ENCODE measurements at places on chromosomes 1 and 21. TPM values are rescaled to one million over a fixed set of nuclear protein-coding genes. Genes with fewer than 3 reads are reported as not detected.

GRCh38 chr1:101017448-101017847 lies 8.1 kb downstream of the DPH5 start:
- H3K27ac ChIP-seq = no peak overlapping the region
- no peak for DNase-seq
- peaks cover 36% of the 10 kb centered on the region for H3K36me3 ChIP-seq
- H3K4me1 ChIP-seq = peaks cover 35% of the 10 kb centered on the region
- H3K4me3 ChIP-seq = no peak overlapping the region
- no peaks in the 10 kb centered on the region for H3K27me3 ChIP-seq

DNA sequence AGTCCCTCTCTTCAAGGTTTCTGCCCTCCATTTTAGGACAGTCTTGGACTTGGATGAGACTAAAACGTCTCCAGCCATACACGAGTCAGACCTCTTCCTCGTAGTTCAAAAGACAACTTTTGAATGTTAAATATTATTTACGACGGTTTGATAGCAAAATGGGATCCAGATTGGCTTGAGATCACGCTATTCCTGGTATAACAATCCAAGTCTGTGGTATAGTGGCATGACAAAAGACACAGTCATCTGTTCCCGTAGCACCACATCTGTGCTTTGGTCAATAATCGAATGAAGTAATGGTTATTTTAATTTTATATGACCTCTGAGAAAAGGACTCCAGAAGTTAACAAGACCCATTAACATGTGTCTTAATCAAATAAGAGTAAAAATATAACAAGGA lies 7.0 kb downstream of the PCP4 start:
- no peaks in the 10 kb centered on the region for H3K4me1 ChIP-seq
- no peak overlapping the region for H3K4me3 ChIP-seq
- H3K36me3 ChIP-seq = no peaks in the 10 kb centered on the region
- H3K27me3 ChIP-seq = no peaks in the 10 kb centered on the region
- no peak overlapping the region for H3K27ac ChIP-seq

DNA sequence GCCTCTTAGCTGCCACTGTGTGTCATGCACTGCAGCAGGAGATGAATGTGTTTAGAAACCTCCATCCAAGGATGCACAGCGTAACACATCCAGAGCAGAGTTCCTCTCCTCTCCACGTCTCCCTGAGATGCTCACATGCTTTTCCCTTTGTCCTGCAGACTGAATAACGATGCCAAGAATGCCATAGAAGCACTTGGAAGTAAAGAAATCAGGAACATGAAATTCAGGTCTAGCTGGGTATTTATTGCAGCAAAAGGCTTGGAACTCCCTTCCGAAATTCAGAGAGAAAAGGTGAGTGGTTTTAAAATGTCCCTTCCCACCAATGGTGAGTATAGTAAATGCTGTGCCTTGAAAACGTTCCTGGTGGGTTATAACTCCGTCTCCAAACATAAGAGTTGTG lies 13.4 kb upstream of the MX2 start:
- no peak for DNase-seq
- H3K4me3 ChIP-seq = no peak overlapping the region
- no peak overlapping the region for H3K27ac ChIP-seq
- H3K27me3 ChIP-seq = no peaks in the 10 kb centered on the region

DNA sequence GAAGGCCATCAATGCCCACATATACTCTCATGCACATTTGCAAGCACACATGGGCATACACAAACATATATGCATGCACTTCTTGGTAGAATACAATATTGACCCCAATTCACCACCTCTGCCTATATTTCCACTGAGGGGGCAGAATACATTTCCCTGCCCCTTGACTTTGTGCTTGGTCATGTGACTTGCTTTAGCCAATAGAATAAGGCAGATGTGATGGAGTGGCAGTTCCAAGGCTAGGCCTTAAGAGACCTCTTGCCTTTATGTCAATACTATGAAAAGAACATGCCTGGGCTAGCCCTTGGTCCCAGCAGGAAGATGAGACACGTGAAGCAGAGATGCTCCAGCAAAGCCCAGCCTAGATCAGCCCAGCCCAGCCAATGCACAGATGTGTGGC lies 66.0 kb upstream of the GRIK3 start:
- H3K27ac ChIP-seq = no peak overlapping the region
- H3K4me1 ChIP-seq = no peaks in the 10 kb centered on the region
- no peak overlapping the region for H3K4me3 ChIP-seq
- no peak for DNase-seq

DNA sequence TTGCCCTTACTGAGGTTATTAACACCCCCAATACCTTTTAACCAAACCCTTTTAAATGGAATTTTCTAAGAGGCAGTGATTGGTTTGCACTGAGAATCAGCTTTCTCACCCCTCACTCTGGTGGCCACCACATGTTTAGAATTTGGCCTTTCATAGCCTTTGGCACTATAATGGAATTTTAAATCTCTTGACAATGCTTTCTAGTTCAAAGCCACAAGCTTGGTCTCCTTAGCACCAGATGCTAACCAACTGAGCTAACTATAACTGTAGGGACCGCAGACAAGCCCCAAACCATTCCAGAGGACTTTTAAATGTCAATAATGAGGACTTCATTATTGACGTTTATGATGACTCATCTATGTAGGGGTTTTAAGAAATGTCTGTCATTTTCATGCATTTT lies 238.7 kb upstream of the SNX7 start:
- no peaks in the 10 kb centered on the region for H3K27me3 ChIP-seq
- DNase-seq = no peak
- H3K4me3 ChIP-seq = no peak overlapping the region
- H3K27ac ChIP-seq = no peak overlapping the region
- H3K36me3 ChIP-seq = no peaks in the 10 kb centered on the region

DNA sequence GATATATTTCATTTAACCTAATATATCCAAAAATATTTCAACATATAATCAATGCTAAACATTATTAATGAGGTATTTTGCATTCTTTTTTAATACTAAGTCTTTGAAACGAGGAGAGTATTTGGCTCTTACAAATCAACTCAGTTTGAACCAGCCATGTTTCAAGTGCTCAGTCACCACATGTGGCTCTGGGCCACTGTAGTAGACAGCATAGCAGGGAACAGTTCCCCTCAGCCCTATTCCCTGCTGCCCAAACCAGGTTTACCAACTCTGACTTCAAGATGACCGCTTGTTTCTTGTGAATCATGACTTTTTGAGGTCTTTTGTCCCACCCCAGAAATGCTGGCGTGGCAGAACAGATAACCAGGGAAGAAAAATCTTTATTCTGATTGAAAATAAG lies 5.7 kb downstream of the ZNF672 start:
- H3K27ac ChIP-seq = no peak overlapping the region
- DNase-seq = no peak

DNA sequence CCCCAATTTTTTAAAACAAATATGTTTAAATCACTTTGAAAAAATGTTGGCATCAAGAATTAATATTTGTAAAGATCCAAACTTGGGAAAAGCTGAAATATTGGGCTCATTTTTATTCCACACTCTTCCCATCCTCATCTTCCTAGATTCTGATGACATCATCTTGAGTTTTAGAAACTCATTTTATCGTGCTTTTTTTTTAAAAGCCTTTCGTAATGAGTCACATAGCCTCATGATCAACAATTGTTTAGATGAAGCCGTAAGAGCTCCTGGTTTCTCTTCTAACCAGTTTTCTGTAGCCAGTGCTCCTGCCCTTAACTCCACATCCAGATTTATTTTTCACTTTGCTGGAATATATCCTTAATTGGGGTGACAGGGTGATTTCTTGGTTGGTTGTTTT lies 78.6 kb downstream of the POFUT2 start:
- H3K36me3 ChIP-seq = no peaks in the 10 kb centered on the region
- H3K4me3 ChIP-seq = no peak overlapping the region
- DNase-seq = no peak
- H3K4me1 ChIP-seq = peaks cover 29% of the 10 kb centered on the region
- no peak overlapping the region for H3K27ac ChIP-seq

PLEKHN1 gene
- 2.3 TPM for total RNA-seq

DNA sequence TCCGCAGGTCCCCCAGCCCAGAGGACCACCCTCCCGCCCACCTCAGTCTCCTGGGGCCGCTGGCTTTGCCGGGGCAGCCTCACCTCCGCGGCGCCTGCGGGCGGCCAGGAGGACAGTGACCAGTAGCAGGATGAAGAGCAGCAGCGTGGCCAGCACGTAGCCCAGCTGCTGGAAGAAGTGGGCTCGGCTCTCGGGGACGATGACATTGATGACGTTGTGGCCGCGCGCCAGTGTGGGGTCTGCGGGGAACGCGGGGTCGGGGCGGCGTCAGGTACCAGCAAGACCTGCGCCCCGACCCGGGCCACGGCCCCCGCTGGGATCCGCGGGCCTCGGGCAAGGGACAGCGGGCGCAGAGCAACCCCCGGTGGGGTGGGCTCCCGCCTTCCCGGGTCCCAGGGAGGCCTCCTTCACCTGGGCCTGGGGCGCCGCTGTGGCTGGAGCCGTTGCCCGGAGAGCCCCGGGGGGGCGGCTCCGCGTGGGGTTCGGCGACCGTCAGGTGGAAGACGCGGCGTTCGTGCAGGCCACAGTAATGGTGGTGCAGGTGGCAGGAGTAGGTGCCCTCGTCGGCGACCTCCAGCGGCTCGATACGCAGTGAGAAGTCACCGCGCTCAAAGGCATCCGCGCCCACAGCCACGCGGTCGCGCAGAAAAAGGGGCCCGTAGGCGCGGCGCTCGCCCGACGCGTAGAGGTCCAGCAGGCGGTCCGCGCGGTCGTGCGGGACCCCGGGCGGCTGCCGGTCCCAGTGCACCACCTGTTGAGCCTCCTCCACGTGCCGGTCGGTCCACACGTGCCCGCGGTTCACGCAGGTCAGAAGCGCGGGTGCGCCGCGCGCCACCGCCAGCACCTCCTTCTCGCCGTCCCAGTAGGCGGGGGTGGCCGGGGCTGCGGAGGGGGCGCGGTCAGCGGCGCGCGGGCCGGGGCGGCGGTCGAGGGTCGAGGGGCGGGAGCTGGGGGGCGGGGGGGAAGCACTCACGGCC lies 3.8 kb downstream of the MXRA8 start:
- peaks cover 14% of the 10 kb centered on the region for H3K4me1 ChIP-seq
- no peaks in the 10 kb centered on the region for H3K36me3 ChIP-seq
- H3K27me3 ChIP-seq = peaks cover 12% of the 10 kb centered on the region
- DNase-seq = no peak
- H3K27ac ChIP-seq = no peak overlapping the region

DNA sequence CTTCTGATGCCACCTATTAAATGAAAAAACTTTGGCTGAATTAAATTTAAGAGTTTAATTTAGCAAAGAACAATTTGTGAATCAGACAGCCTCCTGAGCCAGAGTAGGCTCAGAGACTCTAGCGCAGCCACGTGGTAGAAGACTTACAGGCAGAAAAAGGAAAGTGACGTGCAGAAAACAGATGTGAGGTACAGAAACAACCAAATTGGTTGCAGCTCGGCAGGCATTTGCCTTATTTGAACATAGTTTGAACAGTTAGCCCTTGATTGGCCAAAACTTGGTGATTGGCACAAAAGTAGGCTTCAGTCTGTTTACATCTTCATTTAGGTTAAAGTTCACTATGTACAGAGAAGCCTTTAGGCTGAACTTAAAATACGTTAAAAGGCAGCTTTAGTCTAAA lies 22.9 kb downstream of the TCP10L start:
- H3K27ac ChIP-seq = no peak overlapping the region
- peaks cover 2% of the 10 kb centered on the region for H3K36me3 ChIP-seq
- H3K4me1 ChIP-seq = no peaks in the 10 kb centered on the region
- no peaks in the 10 kb centered on the region for H3K27me3 ChIP-seq
- H3K4me3 ChIP-seq = no peak overlapping the region

MYCL gene
- total RNA-seq = 0.30 TPM

DNA sequence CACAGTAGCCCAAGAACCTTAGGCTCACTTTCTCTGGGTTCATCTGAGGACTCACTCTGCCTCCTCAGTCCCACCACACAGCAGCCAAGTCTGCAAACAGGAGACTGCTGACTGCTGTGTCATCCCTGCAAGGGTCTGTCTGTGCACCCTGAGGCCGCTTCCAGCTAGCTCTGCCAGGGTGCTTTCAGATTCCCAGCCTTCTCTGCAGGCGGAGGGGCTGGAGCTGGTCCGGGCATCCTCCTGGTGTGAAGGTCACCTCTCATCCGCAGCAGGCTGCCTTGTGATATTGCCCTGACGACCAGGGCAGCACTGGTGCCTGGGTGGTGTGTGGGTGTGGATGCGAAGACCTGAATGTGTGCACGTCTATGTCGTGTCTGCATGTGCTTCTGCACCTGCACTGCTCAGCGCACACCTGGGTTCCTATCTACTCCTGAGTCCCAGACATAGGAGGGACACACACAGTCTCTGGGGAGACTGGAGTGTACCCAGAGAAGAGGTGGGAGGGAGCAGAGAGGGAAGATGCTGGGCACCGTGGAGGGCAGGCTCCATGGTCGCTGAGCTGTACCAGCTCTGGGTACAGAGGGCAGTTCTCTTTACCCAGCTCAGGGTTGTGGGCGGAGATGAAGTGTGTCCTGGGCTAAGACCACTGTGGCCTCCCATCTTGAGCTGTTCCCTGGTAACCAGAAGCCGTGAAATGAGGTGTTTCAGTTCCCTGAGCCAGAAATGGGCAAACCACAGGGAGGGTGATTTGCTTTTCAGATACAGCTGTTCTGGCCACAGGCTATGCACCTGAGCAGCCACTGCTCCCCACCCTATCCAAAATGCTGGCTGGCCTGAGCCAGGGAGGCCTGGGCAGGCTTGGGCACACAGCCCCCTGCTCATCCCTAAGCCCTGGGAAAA lies 160.9 kb upstream of the CSF3R start:
- no peak overlapping the region for H3K27ac ChIP-seq
- peaks cover 19% of the 10 kb centered on the region for H3K27me3 ChIP-seq
- H3K4me1 ChIP-seq = no peaks in the 10 kb centered on the region
- no peaks in the 10 kb centered on the region for H3K36me3 ChIP-seq
- no peak overlapping the region for H3K4me3 ChIP-seq

KRTAP20-4 gene
- not detected for total RNA-seq

- H3K4me3 ChIP-seq = peak within 1 kb of the TSS; percentile 65
- H3K27ac ChIP-seq = no peak within 1 kb of the TSS
- H3K4me1 ChIP-seq = peaks cover 15% of the 10 kb centered on the region
- no peaks in the 10 kb centered on the region for H3K36me3 ChIP-seq
Observed at GRCh38 chr1:226548256-226549093, at the start of gene STUM. TSS of gene STUM (plus strand) at chr1:226548764. CDS start at chr1:226548905, 141 bp downstream.

NOS1AP gene
- 0.21 TPM for total RNA-seq

- H3K36me3 ChIP-seq = no peaks in the 10 kb centered on the region
- DNase-seq = no peak
- no peaks in the 10 kb centered on the region for H3K4me1 ChIP-seq
- H3K4me3 ChIP-seq = no peak overlapping the region
- H3K27ac ChIP-seq = no peak overlapping the region
- H3K27me3 ChIP-seq = no peaks in the 10 kb centered on the region
Observed at GRCh38 chr1:74714429-74715235, 18.2 kb downstream of the CRYZ start.

DNA sequence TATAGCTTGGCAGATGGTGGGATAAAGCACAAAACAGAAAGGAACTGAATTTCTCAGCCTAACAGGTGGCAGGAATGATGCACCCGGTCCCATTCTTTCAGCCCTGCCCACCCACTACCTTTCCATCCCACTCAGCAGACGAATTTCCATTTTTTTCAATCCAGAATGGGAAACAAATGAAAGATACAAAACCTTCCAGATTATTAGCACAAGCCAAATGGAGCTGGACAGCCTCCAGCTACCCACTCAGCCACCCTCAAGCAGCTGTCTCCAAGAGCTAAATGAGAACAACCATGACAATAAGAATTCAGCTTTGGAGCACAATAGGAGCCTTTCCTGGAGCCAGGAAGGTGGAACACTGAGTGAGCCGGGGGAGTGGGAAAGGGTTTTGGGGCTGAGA lies 96.3 kb upstream of the ST6GALNAC5 start:
- no peaks in the 10 kb centered on the region for H3K27me3 ChIP-seq
- no peaks in the 10 kb centered on the region for H3K36me3 ChIP-seq
- DNase-seq = no peak
- H3K4me1 ChIP-seq = no peaks in the 10 kb centered on the region
- no peak overlapping the region for H3K27ac ChIP-seq

GRCh38 chr1:178513278-178513983 lies 522 bp downstream of the TEX35 start:
- H3K4me1 ChIP-seq = no peaks in the 10 kb centered on the region
- H3K27me3 ChIP-seq = no peaks in the 10 kb centered on the region
- DNase-seq = no peak
- H3K36me3 ChIP-seq = no peaks in the 10 kb centered on the region

SH3BP5L gene
- total RNA-seq = 25.3 TPM
